ENCODE measurements at places on chromosomes 4 and X. TPM values are rescaled to one million over a fixed set of nuclear protein-coding genes. Genes with fewer than 3 reads are reported as not detected.

The POF1B gene
- 6.6 TPM for total RNA-seq

The NAP1L3 gene
- total RNA-seq: 0.38 TPM

The CENPVL2 gene
- total RNA-seq: not detected

The INPP4B gene
- 8.0 TPM for total RNA-seq

The GABRG1 gene
- not detected for total RNA-seq

- DNase-seq: no peak
Measured at GRCh38 chr4:1901127-1901526, 29.9 kb downstream of the NSD2 start.

DNA sequence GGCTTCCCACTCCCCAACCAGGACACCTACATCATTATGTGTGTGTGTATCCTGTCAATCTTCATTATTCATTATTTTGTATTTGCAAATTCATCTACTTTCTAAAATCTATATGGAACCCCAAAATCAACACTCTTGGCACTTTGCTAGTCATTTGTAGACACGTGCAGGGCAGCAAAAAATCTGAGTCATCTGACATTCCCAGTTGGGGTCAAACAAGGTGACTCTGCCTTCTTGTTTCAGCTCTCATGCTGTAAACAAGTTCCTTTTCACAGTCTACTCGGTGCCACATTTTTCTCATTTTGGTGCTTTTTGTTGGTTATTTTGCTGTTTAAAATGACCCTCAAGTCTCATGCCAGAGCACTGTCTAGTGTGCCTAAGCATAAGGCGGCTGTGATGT is 5.9 kb downstream of the MRFAP1L1 start:
- no peak for DNase-seq

DNA sequence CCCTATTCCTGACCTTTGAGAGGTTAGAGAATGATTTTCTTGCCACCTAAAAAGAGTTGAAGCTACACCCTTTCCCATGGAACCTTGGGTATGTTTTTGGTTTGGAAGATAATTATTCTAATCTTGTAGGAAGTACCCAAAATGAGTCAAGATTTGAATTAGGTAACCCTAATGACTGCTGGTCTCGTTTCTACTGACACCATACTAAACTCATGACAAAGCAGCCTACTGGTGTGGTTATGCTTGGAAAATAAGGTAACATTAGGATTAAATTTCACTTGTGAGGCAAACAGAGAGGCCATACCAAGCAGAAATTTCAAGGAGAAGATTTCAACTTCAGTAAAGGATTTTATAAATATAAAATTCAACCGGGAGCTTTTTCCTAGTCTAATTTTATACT is 107.9 kb downstream of the FBXW7 start:
- DNase-seq: no peak

- no peak for DNase-seq
Measured at GRCh38 chrX:154545673-154546274, 872 bp downstream of the G6PD start.

- DNase-seq: no peak
Measured at GRCh38 chr4:133855001-133855400, 346.6 kb downstream of the PABPC4L start.

GRCh38 chrX:151727346-151727745 is 7.2 kb upstream of the CNGA2 start:
- no peak for DNase-seq

GRCh38 chr4:26496207-26496783 is 6.0 kb upstream of the CCKAR start:
- DNase-seq: no peak

DNA sequence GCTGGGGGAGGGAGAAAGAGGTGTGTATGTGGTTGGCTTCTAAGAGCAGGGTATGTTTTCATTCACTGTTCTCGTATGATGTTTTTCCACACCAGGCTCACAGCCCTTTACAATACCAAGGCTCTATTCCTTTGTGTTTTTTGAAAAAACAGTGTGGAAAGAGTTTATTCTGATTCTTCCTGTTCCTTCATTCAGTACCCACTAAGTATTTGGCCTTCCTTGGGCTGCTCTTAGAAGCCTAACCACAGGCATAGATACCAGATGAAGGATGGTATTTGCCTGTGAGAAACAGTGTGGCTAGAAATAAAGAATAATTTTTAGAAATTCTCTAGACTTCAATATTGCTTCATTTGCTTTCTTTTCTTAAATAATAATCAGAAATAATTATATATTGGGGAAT is 518.0 kb upstream of the DIPK2B start:
- DNase-seq: no peak

DNA sequence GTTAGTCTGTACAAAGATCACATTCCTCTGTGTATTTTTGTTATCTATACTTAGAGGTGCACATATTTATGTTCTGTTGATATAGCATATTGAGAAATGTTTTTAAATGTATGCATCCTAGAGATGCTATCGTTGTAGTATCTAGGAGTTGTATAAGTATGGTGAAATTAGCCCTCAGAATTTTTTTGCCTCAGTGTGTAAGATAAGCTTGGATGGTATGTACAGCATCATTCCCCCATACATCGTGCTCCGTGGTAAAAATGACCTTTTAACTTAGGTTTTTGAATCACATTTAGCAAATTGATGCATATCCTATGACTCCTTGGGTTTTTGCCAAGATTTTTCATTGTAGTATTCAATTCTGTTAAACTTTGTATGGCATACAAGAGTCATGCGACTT is 113.5 kb downstream of the RPA4 start:
- DNase-seq: no peak

DNA sequence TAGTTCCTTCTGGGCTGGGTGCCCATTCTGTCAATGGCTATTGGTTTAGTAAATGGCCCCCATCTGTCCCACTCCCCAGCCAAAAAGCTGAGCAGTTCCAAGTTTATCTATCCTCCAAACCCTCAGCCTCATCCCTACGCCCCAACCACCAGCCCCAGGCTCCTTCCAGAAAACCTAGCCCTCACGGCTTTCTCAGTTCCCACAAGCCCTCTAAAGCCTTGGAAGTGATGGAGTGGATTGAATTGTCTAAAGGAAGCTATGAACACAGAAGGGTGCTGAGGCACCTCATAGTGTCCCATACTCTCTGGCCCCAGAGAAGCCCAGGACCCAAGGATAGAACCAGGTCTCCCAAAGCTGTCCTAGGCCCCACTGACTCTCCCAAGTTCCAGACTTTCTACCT is 75.6 kb upstream of the EFNB1 start:
- no peak for DNase-seq

- DNase-seq: no peak
Measured at GRCh38 chr4:19368800-19369199, 882.9 kb upstream of the SLIT2 start.

GRCh38 chr4:2768921-2769336 is 12.8 kb upstream of the TNIP2 start:
- no peak for DNase-seq

GRCh38 chr4:181376058-181376457 is 867.1 kb upstream of the TENM3 start:
- DNase-seq: no peak

GRCh38 chr4:43682551-43682950 is 766.1 kb downstream of the KCTD8 start:
- DNase-seq: no peak

Measured in pancreas (tissue), 10 donors.